ENCODE measurements at places on chromosomes 4 and X.

GRCh38 chrX:68842351-68842750 lies 13.5 kb downstream of the EFNB1 start:
- no peak for DNase-seq

DNA sequence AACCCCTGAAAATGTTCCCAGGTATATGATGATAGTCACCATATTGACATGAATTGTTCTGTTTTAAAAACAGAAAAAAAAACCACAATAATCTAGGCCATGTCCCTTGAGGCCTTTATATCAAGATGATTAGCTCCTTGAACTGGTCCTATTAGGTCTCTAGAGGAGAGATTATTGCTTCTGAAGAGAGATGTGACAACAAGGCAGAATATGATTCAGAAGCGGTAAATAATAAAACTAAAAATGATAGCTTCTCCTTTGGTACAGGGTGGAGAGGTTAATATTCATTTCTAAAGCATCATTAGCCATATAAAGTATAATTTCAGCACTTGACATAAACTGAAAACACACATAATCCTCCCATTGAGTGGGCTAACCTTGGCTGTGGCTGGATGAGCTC lies 25.8 kb downstream of the TLR8 start:
- no peak for DNase-seq

DNA sequence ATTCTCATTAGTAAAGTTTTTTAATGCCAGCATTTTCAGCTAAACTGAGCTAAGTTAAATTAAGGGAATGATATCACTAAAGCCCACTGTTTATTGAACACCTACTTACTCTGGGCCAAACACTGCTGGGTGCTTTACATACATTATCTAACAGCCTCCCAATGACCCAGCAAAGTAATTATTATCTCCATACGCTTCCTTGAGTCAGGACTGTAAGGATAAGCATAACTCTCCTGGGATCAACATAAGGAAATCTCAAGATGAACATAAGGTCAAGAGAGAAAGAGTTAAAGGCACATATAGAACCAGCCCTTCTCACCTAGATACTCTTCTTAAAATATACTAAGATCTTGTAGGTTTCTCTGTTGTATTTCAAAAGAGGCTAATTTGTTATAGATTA lies 13.7 kb downstream of the BMX start:
- no peak for DNase-seq

GRCh38 chr4:166012129-166013030 lies 139.3 kb downstream of the TLL1 start:
- DNase-seq: no peak

GRCh38 chr4:182593402-182593801 lies 323.8 kb downstream of the DCTD start:
- no peak for DNase-seq

- no peak for DNase-seq
Measured at GRCh38 chrX:123603491-123603890, 129.4 kb downstream of the THOC2 start.

DNA sequence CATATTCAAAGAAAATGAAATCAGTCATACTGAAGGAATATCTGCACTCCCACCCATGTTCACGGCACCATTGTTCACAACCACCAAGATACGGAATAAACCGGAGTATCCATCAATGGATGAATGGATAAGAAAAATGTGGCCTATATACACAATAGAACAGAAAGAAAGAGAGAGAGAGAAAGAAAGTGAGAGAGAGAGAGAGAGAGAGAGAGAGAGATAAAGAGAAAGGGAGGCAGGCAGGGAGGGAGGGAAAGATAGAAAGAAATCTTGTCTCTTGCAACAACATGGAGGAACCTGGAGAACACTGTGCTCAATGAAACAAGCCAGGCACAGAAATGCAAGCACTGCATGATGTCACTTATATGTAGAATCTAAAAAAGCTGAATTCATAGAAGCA lies 52.4 kb downstream of the ANKRD17 start:
- no peak for DNase-seq

GRCh38 chr4:37358748-37359147 lies 114.2 kb downstream of the NWD2 start:
- no peak for DNase-seq

DNA sequence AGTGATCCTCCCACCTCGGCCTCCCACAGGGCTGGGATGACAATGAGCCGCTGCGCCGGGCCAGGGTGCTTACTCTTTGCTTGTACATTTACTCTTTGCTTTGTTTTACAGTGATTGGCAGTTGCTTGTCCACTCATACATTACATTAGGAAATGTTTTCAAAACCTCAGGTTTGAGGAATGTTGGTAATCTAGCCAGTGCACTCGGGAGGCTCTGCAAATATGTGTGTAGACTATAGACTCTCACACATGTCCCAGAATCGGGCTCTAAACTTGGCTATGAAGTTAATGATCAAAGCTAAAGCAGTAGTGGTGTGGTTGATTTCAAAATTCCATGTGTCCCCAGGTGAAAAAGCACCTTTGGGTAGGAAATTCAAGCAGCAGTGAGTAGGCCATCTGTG lies 20.5 kb downstream of the TRMT44 start:
- DNase-seq: no peak

DNA sequence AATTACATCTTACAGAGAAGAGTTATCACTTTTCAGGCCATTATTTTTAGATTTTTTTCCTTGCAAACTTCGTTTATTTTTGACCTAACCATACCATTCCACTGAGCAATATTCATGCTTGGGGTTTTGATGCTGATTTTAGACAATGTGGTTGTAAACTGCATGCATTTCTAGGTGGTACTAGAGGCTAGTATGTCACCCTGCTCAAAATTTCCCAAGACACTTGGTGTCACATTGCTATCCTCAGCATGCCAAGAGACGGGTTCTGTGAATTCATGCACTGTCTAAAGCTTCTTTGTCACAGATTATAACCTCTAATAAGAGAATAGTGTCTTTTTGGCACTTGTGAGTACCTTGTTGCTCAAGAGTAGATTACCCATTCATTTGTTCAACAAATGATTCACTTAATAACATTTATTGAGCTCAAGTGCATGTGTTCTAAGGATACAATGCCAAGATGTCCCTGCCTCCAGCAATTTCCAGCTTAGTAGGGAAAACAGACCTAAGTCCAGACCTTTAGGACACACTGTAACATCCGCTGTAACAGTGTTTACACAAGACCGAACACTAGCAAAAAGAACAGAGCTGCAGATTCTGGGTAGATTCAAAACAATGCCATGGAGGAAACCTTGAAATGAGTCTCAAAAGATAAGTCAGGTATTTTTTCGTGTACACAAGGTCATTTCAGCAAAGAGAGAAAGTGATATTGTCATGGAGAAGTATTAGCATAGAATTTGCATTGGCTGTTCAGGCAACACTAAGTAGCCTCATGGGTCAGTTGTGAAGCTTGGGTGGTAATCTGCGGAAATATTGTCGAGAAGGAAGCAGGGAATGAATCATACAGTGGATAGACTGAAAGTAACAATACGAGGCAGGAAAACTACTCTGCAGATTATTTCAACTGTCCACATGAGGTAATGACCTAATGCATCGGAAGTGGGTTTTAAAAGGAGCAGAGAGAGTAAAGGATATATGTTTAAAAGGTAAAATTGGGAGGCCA lies 515.1 kb upstream of the ZFP42 start:
- DNase-seq: no peak

DNA sequence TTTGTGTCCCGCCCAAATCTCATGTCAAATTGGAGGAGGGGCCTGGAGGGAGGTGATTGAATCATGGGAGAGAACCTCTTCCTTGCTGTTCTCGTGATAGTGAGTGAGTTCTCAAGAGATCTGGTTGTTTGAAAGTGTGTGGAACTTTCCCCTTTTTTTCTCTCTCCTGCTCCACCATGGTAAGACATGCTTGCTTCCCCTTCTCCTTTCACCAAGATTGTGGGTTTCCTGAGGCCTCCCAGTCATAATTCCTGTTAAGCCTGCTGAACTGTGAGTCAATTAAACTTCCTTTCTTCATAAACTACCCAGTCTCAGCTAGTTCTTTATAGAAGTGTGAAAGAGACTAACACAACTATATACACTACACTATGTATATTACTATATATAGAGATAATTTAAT lies 697.8 kb upstream of the HS3ST1 start:
- no peak for DNase-seq

DNA sequence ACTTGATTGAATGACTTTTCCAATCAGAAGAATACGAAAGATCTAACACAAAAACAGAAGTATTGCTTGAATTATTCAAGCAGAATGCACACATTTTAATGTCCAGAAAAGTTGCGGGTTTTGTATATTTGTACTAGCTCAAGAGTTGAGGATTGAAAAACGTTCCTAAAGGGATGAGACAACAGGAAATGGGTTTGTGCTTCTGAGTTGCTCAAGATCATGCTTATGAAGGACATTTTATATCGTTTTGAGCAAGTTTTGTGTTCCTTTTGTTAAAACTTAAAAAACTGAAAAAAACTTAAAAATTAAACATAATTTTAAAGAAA lies 353 bp upstream of the SMIM10 start:
- no peak for DNase-seq

DNA sequence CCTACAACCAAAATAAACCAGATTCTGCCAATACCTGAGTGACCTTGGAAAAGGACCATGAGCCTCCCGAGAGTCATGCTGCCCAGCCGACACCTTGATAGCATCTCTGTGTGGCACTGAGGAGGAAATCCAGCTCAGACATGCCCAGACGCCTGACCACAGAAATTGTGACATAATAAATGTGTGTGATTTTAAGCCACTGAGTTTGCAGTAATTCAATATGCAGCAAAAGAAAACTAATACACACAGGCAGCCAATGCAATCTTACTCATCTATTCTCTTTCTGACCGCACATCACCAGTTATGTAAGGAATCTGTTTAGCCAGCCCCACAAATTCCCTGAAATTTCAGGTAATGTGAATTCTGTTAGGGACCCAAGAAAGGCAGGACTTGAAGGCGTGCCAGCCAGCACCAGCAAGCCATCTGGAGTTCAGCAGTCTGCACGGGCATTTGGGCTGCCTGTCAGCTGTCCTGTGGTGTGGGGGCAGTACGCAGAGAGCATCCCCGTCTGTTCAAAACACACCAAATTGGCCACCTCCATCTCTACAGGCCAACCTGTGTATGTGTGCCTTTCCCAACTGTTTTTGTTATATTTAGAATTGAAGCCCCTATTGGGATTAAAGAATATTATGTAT lies 176.4 kb downstream of the NLGN4X start:
- no peak for DNase-seq

GRCh38 chr4:15333692-15334633 lies 93.9 kb upstream of the C1QTNF7 start:
- no peak for DNase-seq

DNA sequence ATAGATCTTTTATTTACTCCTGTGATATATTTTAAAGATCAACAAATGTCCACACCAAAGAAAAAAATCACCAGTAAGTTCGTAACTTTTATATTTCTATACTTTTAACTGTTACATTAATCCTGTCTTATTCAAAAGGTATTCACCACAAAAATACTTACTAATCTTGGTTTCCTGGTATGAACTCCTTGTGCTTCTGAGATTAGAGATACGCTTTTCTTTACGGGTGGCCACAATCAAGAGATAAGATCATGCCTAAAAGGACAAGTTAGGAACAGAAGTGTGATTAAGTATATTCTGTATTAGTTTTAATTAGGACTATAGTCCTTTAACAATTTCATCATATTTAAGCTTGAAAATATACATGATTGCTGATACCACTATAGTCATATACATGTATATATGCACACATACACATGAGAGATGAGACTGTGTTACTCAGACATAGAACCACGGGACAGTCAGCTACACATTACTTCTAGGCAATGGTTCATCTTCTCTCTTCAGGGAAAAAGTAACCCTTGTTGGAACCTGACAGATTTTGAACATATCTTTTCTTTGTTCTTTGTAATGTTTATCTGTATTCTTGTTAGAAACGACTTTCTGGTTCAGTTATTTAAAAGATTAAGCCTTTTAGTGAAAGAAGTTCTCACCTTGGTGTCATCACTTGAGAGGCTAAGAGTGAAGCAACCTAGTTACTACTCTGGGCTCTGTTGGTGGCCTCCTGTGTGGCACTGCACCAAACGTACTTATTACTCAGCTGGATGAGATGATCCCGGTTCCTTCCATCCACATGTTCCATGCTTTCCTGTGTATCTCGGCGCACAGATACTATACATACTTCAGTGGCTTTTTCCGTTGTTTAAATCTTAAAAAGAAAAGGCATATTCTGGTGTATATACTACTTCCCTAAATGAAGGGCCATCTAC lies 146.1 kb downstream of the CBR4 start:
- DNase-seq: no peak

DNA sequence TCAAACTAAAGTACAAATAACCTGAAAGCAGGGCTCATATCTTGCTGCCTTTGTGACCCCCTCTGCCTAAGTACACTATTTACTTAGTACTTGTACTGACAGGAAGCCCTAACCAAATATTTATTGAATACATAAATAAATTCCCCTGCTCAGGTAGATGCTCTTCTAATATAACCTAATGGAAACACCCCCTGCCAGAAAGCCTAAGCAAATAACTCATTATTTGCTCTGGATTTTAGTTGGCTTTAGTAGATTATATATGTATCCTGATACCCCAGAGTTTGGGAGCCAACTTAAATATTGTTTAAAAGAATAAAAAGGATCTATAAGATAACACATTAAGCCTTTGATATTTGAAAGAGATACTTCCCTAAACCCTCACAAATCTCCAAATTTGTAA lies 318.2 kb downstream of the PPP1R2C start:
- no peak for DNase-seq

DNA sequence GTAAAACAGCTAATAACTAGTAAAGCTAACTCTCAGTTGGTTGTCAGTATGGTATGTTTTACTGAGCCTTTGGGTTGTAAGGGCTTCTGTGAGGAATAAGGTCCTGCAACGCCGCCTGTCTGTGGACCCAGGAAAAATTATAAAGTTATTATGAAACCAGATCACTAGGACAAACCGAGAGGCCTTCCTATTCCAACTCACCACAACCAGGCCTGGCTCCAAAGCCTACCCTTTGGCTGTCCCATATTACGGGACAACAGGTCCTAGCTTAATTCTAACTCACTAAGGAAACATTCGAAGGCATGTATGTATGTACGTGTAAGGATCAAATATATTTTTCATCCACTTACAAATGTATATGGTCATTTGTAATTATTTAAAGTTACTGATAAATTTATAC lies 1.4 kb downstream of the ANKRD17 start:
- peak; percentile 64 for DNase-seq

DNA sequence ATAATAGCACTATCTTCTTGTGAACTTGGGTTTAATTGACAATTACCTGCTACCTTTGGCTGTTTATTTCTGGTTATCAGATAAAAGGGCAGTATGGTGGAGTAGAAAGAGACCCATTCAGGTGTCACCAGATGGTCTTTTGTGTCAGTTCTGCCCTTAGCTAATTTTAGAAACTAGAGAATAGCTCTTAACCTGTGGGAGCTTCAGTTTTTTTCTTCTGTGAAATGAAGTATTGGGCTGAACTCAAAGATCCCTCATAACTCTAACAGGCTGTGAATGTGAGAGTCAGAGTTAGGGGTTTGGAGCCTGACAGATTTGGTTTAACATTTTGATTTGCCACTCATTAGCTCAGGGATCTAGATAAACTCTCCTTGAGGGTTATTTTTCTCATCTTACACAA lies 335.2 kb downstream of the PPP1R2C start:
- DNase-seq: no peak

Measured in NCI-H1436 treated with DMSO at 0.1 percent for 48 hours (cell line).